ENCODE measurements at places on chromosomes 6 and 20.

DNA sequence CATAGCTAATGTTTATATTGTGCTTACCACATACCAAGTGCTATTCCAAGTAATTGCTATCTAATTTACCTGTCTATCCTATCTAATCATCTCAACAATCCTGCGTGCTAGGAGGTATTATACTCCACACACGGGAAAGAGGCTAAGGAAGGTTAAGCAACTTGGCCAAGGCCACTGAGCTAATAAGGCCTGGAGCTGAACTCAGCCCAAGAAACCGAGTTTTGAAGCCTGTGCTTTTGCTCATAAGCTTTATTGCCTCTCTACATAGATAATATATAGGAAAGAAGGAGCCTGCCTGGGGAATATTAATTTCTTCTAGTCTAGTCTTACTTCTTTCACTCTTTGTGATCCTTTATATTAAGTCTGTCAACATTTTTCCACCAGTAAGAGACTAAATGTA is 67.8 kb upstream of the ADGRF4 start:
- DNase-seq = no peak

GRCh38 chr6:21769968-21770367 is 176.4 kb downstream of the SOX4 start:
- no peak for DNase-seq

DNA sequence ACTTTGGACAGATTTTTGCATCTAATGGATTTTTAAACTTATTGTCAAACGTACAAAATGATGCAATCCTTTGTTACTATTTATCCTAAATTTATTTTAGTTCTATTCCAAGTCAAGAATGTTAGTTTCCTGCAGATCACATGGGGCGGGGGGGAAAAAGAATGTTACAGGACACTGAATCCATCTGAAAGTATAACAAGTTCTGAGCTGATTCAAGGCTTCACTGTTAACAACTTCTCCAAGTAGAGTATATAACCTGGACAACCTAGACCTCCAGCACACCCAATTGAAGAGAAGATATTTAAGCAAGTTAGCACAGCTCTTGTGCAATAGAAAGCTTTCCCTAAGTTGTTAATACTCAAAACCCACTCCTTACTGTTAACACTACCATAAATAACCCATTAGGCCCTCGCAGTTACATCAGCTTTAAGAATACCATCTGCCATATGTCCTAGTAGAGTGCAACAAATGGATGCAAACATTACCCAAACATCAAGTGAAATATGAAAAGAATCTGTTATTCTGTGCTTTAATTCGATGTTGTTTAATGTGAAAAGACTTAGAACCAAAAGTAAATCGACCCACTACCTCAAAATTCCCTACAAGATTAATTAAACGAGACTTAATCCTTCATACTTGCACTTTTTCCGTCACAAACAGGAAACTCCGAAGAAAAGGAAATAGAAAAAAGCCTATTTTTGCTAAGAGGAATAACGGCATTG is 1.3 kb downstream of the SEC63 start:
- no peak for DNase-seq

GRCh38 chr6:71107911-71108420 is 151.1 kb upstream of the B3GAT2 start:
- DNase-seq = no peak

DNA sequence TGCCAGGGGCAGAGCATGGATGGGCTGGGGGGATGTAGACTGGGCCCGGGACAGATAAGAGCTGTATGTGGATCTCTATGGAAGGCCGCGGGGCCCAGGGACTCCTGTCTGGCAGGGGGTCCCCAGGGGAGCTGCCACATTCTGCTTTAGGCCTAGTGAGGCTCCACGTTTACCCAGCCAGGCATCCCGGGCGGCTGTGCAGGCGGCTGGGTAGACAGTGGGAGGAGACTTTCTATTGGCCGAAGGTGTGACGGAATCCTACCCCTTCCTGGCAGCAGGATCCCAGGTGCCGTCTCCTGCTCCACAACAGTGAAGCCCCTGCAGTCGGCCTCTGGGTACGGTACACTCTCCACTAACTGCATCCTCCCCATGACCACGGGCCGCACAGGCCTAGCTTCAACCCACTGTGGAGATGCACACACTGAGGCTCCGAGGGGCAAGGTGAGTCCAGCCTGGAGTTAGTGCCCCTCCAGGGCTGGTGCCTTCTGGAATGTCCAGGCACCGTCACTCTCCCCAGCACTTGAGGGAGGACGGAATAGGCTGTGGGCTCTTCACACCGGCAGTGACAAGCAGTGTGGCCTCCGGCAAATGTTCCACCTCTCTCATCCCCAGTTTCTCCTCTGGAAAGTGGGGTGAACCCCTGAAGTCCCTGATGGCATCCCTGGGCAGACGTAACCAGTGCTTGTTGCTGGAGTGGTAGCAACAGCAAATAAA is 36.8 kb upstream of the ZBP1 start:
- no peak for DNase-seq

GRCh38 chr6:16473184-16473907 is 235.0 kb downstream of the GMPR start:
- no peak for DNase-seq

DNA sequence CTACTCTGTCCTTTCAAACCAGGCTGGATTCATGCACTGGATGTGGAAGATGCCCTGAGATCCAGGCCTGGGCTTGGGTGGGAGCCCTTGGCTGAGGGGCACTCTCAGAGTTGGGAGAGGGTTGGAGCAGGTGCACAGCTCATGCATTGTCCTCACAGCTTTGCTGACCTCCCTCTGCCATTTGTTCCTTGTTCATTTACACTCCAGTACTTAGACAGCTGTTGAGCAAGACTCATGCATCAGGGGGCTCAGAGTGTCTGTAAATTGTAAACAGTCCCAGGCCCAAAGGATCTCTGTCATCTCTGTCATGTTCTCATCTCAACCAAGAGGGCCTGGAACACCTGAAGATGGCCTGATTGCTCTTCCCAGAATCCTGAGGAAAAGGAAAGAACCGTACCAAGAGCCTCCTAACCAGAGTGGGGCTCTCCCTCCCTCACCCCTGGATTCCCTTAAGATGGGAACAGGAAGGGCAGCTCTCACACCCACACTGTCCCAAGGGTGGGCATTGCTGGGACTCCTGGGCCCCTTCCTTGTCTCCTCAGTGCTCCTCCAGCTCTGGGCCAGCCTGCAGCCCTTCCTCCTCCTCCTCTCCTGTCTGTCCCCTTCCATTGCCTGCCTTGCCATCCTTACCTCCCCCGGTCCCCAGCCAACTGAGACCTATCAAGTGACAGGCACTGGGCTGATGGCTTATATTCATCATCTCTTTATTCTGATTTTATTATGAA is 132.9 kb downstream of the FOXO3 start:
- no peak for DNase-seq

GRCh38 chr20:53253668-53254067 is 281.5 kb downstream of the TSHZ2 start:
- no peak for DNase-seq
